ENCODE measurements at places on chromosomes 16 and 17.

DNA sequence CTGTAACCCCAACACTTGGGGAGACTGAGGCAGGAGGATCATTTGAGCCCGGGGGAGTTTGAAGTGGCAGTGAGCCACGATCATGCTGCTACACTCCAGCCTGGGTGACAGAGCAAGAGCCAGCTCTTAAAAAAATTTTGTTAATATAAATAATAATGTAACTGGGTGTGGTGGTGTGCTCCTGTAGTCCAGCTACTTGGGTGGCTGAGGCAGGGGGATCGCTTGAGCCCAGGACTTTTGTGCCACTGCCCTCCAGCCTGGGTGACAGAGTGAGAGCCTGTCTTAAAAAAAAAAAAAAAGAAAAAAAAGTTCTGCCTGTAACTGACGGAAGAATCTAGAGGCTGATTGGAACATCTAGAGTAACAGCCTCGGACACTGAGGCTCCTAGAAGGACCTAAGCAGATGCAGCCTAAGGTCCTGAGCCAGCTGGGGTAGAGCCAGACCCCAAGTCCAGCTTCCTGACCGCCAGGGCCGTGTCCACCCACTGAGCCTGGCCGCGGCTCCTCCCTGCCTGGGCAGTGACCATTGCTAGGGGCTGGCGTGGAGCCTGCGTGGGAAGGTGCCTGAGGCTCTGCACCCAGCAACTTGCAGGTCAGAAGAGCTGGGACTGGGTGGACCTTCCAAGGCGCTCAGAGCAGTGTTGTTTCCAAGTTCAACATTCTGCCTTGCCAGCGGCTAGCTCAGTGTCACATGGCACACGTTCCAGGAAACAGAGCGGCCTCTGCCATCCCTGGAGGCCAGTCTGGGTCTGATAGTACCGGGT, 209.4 kb upstream of the CIBAR2 start:
- DNase-seq: no peak

DNA sequence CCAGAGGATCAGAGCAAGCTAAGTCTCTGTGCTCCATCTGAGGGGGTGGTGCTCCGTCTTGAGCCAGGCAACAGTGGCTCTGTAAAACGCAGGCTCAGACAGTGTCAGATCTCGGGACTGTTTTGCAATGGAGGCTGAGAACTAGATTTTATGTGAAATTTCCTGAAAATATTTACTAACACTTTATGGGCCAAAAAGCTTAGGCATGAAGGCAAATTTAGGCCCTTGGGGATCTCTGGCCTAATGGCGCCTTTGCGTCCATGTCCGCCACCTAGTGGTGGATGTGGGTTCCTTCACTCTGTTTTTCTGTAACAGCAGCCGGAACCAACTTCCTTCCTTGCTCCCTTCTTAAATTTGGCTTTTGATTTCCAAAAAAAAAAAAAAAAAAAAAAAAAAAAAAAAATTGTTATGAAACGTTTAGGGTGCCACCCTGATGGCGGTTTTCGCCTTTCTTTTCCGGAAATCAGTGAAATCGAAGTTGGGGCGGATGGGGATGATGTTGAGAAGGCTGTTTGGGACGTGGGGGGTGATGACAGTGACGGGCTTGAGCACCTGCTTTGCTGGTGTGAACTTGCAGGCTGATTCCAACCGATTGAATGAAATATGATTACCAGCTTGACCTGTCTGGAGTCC, 14.0 kb upstream of the ELAC2 start:
- no peak for DNase-seq

DNA sequence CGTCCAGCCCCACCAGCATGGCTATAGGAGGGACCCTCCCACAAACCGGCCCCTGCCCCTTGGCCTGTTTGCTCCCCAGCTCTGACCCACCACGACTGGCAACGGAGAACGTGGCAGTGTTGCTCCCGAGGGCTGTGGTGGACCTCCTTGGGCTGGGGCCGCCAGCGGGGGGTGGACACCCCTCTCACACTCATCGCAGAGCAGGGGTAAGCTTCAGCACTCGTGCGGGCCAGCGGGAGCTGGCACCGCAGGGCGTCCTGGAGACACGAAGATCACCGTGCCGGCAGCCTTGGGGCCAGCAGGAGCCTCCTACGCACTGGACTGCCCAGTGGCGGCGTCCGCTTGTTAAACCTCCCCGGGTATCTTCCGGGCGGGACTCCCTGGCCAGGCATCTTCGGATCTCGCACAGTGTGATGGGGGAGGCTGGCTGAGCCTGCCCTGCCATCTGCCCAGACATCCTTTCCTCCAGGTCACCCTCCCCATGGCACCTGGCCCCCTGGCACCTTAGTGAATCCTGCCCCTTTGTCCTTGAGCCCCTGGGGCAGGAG, 53.5 kb downstream of the ABR start:
- DNase-seq: no peak

GRCh38 chr16:74480150-74481029, 59.1 kb upstream of the CLEC18B start:
- DNase-seq: no peak

DNA sequence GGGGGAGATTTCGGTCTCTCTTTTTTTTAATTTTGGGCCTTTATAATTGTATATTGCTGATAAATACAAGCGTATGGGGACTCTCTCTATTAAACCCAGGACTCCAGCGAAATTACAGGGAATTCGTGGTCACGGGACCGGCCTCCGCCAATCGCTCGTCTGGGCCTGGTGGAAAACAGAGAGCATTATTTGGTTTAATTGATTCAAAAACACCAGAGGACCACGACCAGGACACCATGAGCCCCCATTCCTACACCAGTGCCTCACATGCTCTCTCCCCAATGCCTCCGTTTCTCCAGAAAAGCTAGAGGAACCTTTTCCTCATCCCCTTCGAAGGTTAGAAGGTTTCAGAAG, at the start of gene HOXB2:
Gene HOXB2, minus strand, starts transcription at position 88 of the 354 bp plus-strand sequence. CDS start 198 bp downstream, outside the sequence.
- no peak for DNase-seq

Data from activated CD8-positive, alpha-beta memory T cell treated with anti-CD3 and anti-CD28 coated beads for 48 hours (primary cell).